HT-29 (cell line): ENCODE measurements at places on chromosomes 6 and 20.

GRCh38 chr6:148973538-148974208, 226.8 kb downstream of the UST start:
- DNase-seq: peak; percentile 31

DNA sequence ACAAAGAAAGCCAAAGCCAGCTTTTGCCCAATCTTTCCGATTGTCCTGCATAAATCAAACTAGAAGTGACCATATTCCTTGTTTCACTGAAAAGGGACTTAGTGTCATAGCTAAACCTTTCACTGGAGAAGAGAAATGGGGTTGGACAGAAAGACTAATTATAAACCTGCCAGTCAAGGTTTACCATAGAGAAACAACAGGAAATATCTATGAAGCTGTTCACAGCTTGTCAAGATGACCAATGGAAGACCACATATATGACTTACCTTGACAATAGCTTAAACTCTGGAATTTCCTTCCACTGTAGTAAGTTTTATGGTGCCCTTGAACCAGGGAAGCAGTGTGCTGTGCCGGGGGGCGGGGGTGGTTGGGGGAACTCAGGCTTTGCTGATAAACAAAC, 107.7 kb upstream of the PHACTR1 start:
- DNase-seq: no peak

- no peak for DNase-seq
These were observed 167.6 kb upstream of the IMPG1 start for GRCh38 chr6:76240092-76240491.

GRCh38 chr6:28802417-28803336, 121.1 kb downstream of the TRIM27 start:
- DNase-seq: peak; percentile 35

DNA sequence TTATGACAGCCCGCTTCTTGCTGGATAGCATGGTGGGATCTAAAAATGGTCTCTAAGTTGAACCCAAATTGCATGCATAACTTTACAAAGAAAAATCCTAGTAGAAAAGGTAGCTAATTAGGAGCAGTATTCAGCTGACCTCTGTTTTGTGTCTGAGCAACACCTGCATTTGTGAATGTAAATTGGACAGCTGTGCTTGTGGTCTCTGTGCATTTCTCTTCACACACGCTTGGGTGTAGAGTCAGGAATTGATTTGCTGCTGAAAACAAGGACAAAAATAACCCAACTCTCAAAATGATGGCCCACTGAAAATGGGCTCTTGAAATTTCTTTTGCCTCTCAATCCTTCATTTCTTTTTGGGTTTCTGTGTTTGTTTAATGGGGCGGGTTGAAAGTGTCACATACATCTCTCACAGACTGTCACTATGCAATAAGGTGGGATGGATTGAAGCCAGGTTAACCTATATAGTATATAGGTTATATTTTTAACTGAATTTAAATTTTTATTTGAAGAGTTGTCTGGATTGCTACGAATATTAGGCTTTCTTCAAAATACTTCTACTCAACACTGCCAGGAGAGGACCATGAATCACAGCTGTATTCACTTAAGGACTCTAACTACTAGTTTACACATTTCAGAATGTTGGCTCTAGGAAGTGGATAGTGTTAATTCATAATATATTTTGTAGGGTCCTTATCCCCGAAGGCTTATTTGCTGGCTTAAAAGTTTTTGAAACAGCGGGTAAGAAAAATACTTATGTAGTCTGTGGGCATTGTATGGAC, 46.5 kb downstream of the SOBP start:
- DNase-seq: no peak

- DNase-seq: no peak
These were observed 188.2 kb downstream of the NFATC2 start for GRCh38 chr20:51354191-51354768.

DNA sequence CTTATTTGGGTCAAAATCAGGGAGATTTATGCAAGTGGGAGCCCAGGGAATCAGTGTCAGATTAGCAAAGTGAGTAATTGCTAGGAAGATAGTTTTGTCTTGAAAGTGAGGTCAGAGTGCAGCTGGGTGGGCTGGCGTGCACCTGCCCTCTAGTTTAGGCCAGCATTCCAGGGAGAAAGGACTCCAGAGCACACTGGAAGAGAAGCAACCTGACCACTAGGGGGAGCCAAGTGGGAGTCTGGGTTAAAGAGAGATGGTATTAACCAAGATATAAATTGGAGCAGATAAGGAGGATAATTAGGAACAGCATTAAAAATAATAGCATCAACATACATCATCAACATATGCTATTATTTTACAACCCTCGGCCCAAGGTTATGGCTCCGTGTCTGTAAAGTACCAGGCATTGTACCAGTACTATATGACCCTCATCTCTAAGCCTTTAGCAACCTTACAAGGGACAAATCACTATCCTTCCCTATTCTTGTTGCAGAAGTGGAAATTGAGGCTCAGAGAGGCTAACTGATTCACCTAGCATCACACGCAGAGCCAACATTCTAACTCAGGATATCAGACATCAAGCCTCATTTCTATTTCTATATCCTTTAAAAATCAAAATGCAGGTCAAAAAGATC, 57.8 kb downstream of the SLC2A10 start:
- peak; percentile 78 for DNase-seq

- peak; percentile 84 for DNase-seq
These were observed 43.3 kb downstream of the SLC2A10 start for GRCh38 chr20:46752728-46753127.

- peak; percentile 84 for DNase-seq
These were observed 123.2 kb upstream of the TMEM170B start for GRCh38 chr6:11414176-11414963.

DNA sequence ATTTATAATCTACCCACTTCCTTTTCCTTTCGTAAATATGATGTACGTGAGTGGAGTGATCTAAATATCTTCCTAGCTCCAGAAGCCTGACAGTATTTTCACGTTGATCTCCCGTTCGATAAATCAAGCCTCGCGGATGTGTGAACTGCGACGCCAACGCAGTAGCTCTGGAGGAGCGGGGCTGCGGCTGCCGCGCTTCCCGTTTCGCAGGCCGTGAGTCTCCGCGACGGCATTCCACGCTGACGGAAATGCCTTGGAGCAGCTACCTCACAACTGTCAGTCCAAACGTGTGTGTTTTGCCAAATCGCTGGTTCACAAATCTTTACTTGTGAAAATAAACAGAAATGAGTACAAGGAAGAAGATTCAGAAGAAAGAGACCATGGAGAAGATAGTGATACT, 41.2 kb downstream of the BTBD3 start:
- no peak for DNase-seq

GRCh38 chr6:56693246-56693607, 50.5 kb upstream of the DST start:
- peak; percentile 91 for DNase-seq

DNA sequence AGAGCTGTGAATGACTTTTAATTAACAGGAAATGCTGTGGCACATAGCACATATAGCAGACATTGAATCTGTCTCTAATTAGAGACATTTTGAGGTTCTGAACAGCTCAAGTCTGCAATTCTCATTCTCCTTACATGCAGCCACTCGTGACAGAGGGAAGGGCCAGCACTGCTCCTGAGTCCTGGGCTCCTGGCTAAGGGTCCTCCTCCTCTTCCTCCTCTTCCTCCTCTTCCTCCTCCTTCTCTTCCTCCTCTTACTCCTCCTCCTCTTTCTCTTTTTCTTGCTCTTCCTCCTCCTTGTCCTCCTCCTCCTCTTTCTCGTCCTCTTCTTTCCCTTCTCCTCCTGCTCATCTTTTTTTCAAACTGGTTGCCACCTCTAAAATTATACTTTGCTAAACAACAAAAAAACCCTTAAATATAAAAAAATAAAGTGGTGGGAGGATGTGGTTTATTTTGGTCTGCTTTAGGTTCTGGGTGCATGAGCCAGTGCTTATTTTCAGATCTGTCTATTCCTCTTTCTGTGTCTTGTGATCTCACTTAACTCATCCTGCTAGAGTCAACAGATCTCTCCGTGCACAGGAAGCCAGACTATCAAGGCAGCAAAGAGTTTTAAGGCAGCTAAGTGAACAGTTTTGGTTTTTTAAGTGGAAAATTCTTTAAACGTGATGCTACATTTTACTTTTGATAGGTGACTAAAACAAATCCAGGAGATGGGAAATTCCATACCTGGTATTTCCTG, 159.3 kb downstream of the CD83 start:
- DNase-seq: no peak

DNA sequence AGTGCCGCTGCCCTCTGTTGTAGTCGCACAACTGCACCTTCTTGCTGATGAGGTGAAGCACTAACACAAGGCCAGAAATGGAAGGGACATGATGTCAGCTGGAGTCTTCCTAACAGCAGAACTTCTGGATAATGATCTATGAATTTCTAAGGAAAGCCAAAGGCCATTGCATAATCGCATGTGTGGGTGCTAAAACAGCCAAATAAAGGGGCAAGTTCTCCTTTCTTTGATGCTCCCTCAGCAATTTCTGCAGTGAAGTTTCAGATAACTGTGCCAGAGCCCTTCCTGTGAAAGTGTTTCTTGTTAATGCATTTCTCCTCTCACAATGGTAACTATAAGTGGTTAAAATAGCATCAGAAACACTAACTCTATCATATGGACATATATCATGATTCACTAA, 8.0 kb upstream of the F13A1 start:
- DNase-seq: no peak

DNA sequence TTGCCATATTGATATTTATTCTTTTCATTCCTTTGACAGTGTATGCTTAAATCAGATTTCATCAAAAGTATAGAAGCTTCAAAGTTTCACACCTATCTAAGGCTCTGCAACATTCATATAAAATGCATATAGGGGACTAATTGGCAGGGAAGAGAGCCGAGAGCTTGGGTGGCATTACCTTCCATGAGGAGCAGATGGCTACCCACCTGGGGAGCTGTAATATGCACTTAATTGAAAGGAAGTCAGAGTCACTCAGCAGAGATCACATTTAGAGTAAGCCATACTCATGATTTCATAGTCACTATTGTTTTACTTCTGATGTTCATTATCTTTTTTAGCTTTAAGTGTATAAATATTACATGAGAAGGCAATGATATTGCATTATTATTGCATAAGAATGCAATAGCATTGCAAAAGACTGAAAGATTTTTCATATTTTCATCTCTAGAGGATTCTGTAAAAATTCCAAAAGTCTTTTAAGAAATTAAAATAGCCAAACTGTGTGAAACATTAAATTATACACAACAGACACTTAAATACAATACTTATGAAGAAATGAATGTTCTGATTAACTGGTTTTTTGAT, 1305.2 kb downstream of the EPHA7 start:
- DNase-seq: no peak

DNA sequence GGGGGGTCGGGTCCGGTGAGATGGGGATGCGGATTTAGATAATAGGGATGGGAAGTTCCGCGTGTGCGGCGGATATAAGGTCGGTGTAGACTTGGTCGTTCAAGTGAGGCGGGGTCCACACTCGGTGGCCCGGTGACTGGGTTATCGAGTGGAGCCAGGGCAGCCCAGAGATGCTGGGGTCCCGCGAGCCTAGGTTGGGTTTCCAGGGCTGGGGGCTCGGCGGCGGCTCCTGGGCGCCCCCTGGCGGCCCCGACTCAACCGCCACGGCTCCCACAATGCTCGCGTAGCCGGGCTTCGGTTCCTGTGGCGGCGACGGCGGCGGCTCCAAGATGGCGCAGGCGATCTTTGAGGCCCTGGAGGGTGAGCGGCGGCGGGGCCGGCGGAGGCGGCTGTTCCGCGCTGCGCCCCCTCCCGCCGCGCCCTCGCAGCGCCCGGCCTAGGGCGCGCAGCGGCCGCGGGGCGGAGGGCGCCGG, at the start of gene ZNF341:
Gene ZNF341 (plus strand): TSS at position 304 of the 473 bp plus-strand sequence. CDS start 26 bp downstream, at position 330.
- peak; percentile 91 for DNase-seq

- DNase-seq: no peak
These were observed 26.1 kb upstream of the KLHL31 start for GRCh38 chr6:53691667-53692133.
